ENCODE measurements at places on chromosomes 16 and 17.
A peak's percentile ranks its signal among the peaks of the same experiment; 100 is the strongest.

DNA sequence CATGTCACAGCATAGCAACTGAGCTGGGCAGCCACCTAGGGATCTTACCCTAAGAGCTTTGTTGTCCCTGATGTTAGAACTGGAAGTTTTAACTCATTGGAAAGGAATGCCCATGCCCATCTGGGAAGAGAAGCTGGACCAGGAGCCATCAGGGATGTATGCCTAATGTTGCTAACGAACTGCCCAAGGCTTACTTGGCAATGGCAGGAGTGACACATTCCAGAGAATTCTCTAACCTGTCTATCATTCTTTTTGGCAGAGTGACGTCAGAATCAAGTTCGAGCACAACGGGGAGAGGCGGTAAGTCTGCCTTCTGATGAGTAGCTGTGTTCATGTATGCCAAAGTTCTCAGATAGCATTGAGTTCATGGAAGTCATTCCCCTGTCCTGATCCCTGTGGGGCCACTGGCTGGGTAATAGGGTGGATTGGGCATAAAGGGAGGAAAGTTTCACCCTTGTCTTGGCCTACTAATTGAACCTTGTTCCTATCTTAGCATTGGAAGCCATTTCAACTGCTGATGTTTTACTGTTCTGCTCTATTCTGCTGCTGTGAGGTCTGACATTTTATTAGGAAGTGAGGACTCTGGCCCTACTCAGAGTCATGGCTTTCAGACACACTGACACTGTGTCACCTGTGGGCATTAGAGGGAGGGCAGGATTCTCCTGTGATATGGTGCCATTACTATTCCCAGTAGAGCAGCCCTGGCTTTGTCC lies 23.7 kb downstream of the MAP3K3 start:
- no peak for DNase-seq

DNA sequence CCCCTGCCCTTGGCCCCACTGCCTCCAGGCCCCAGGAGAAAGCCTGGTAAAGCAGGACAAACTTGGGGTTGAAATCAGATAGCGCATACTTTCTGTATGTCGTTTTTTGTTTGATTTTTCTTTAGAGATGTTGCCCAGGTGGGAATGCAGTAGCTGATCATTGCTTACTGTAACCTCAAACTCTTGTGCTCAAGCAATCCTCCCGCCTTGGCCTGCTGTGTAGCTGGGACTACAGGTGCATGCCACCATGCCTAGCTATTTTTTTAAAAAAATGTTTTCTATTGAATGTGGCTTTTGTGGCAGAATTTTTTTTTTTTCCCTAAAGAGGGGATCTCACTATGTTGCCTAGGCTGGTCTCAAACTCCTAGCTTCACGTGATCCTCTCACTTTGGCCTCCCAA lies 11.1 kb upstream of the CCL5 start:
- DNase-seq: no peak

DNA sequence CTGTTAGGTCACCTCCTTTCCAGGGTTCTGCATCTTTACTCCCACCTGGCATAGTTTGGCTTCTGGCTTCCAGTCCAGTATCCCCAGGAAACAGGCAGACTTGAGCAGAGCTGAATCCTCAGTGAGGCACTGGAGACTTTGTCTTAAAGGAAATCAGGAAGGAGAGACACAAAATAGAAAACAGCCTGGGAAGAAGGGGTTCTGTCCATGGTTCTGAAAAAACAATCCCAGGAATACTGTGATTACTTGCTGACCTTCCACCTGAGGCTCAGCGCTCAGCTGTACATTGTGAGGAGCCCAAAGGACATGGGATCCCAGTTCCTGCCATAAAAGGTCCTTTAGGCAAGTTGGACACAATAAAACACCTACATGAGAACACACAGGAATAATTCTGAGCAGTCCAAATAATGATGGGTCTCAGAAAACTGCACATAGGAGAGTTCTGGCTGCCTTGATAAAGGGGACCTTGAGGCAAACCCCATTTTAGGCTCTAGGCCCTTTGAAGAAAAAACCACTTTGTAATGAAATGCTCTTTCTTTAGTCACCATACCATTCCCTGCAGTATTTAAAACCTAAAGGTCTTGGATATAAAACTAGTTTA lies 81.4 kb upstream of the CRHR1 start:
- no peak for DNase-seq

DNA sequence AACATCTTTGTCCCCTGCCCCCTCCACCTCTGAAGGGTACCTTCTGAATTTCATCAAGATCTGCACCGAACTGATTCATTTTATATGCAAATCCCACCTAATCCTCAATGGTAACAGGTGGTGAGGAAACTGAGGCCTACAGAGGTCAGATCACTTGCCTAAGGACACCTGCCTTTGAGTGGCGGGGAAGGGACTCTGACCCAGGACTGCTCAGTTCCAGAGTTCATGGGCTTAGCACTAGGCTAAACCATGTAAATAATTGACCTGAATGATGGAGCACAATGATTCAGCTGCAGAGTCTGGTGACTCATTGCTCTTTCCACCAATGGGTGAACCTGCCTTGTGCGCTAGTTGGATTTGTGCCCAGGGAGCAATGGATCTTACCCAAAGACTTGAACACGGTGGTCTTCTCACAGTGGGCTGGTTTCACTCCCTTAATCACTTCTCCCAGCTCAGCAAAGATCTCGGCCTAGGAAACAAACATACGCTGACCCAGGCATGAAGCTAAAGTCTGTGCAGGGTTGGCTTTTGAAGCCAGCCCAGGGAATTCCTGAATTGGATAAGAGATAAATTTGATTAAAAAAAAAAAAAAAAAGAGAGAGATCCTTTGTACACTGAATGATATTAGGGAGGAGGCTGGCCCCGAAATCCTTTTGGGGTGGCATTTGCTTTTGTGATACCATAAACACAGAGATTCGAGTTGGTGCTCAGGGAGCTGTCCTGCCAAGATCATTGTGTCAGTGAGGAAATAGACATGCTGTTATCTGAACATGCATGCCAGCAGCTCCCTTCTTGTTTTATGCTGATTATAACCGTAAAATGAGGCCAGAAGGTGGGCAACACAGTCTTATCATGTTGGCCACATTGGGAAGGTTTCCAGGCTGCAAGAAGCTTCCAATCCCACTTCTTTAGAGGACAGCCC lies 17.0 kb downstream of the CRYM start:
- peak; percentile 38 for DNase-seq

GRCh38 chr17:76179496-76180467 lies 38.7 kb upstream of the FOXJ1 start:
- DNase-seq: no peak

- DNase-seq: no peak
Measured at GRCh38 chr16:85302848-85303353, 190.6 kb upstream of the CIBAR2 start.
